Germinal center (tissue), 1 donor: ENCODE measurements at places on chromosomes 7 and 10.
A peak's percentile ranks its signal among the peaks of the same experiment; 100 is the strongest.

- DNase-seq: peak; percentile 3
Observed at GRCh38 chr10:9302140-9302746, 1247.8 kb downstream of the GATA3 start.

GRCh38 chr10:131724891-131725580 is 175.8 kb upstream of the PPP2R2D start:
- no peak for DNase-seq

DNA sequence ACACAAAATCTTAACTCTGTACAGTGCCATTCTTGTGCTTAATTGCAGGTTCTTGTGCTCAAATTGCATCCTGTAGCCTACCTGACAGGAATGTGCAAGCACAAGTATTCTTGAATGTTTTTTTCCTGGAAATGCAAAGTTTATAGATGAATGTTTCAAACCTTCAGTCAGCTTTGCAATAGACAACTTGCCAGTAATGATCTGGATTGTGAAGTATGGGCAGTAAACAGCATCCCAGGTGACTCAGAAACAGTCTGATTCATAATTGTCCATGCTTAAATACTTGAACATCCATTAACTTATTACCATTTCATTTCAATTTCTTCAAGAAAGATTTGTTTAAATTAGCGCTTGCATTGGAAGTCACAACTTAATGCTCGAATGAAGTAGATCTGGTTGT is 347.2 kb downstream of the SDK1 start:
- DNase-seq: no peak

GRCh38 chr7:39709029-39709428 is 85.7 kb downstream of the RALA start:
- no peak for DNase-seq

- DNase-seq: no peak
Observed at GRCh38 chr7:20240080-20240926, 23.1 kb upstream of the MACC1 start.

DNA sequence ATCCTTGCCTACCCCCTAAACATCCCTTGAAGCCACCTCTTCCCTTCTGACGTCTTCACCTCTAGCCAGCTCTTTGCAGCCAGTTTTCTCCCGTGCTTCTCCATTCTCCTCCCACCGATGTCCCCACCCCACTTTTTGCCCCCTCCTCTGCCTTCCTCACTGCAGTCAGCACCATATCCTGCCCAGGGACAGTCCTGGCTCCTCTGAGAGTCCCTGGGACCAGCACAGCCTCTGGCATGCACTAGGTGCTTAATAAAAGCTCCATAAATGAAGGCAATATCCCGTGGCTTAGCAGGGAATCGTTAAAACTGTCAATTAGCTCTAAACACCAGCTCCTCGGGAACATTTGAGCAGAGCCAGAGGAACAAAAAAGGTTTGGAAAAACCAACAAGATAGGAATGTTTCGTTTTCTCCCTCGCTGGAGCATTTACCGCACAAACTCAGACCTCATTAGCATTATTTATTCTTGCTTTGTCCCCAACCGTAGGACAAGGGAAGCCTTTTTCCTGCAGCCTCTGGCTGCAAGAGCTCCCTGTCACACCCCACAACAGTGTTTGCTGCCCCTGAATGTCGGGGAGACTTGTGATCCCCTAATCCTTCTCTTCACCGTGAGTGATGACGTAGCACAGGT is 16.1 kb downstream of the MYL10 start:
- DNase-seq: no peak

GRCh38 chr10:538895-539294 is 150.6 kb downstream of the DIP2C start:
- DNase-seq: no peak

- no peak for DNase-seq
Observed at GRCh38 chr10:128576943-128577670, 450.9 kb upstream of the MKI67 start.

DNA sequence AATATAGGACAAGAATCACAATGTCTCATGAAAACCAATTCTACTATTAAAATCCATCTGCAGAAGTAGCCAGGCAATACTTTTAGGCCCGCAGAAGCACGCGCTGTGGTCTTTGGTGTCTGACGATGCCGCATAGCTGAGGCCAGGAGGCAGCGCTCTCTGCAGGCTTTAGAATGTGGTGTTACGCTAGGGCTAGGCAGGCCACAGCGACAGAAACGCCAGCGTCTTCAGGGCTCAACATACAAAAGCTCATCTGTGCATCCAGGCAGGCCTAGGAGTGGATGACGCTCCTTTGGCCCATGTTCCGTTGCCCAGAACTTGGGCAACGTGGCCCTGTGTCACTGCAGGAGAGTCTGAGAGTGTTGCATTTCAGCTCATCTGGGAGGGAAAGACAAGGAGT is 601.1 kb upstream of the FOXK1 start:
- no peak for DNase-seq

DNA sequence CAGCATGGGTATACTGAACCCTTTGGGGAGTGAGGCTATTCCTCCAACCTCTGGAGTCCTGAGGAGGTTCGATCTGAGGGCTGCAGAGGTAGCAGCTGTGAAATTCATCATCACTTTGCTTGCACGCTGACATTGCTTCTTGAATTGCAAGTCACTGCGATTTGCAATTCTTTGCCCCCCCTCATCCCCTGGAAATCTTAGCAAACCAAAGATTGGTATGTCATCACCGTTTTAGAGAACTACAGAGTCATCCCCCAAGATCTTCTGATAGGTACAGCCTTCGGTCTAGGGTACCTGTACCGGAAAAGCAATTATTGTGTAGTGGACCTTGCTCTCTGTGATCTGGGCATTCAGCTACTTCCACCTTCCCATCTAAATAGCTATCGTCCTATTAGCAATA is 192.6 kb downstream of the KLF6 start:
- no peak for DNase-seq

GRCh38 chr10:76667408-76668370 is 969.9 kb downstream of the KCNMA1 start:
- DNase-seq: no peak

DNA sequence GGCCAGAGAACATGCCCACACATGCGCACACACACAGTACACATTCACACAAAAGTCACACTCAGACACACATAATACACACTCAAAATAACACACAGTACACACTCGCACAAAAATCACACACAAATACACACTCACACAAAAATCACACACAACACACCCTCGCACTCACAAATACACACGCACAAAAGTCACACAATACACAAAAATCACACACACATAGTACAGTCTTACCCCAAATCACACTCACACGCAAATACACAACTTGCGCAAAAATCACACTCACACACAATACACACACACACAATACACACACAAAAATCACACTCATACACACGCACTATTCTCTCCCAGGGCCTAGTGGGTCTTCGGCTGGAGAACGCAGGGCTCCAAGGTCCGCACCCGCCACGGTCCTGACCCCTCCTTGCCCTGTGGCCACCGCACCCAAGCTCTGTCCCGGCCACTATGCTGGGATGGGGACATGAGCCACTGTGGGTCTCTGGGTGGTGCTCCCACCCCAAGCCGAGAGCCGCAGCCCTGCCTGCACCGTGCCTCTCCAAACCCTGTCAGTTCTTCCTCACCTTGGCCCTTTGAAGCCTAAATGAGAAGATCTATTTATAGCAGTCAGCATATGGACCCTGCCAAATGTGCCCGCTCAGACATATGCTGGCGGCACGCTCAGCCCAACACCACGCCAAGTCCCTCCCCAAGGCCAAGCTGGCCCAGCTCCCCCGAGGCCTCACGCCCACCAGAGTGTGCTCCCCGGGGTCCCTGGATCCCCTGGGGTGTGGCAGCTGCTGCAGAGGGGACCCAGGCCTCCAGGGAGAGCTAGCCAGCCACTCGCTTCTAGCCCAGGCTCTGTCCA is 55.9 kb downstream of the ELFN1 start:
- no peak for DNase-seq
